Heart right ventricle (tissue), 16 donors: ENCODE measurements at places on chromosomes 7 and 10. TPM values are rescaled to one million over a fixed set of nuclear protein-coding genes. Genes with fewer than 3 reads are reported as not detected.
A peak's percentile ranks its signal among the peaks of the same experiment; 100 is the strongest.

- DNase-seq: no peak
These were observed 174.7 kb upstream of the TNRC18 start for GRCh38 chr7:5598261-5598761.

DNA sequence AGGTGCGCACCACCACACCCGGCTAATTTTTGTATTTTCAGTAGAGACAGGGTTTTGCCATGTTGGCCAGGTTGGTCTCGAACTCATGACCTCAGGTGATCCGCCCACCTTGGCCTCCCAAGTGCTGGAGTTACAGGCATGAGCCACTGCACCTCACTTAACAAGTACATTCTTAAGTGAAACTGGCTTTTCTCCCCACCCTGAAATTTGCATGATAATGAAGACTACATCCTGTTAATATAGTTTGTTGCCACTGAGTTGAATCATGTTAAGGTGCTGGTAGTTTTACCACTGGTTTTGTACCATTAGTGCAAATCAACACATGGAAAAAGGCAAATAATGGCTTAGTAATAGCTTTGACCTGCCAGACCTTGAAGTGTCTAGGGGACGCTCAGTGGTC lies 62.2 kb downstream of the MPLKIP start:
- DNase-seq: no peak

DNA sequence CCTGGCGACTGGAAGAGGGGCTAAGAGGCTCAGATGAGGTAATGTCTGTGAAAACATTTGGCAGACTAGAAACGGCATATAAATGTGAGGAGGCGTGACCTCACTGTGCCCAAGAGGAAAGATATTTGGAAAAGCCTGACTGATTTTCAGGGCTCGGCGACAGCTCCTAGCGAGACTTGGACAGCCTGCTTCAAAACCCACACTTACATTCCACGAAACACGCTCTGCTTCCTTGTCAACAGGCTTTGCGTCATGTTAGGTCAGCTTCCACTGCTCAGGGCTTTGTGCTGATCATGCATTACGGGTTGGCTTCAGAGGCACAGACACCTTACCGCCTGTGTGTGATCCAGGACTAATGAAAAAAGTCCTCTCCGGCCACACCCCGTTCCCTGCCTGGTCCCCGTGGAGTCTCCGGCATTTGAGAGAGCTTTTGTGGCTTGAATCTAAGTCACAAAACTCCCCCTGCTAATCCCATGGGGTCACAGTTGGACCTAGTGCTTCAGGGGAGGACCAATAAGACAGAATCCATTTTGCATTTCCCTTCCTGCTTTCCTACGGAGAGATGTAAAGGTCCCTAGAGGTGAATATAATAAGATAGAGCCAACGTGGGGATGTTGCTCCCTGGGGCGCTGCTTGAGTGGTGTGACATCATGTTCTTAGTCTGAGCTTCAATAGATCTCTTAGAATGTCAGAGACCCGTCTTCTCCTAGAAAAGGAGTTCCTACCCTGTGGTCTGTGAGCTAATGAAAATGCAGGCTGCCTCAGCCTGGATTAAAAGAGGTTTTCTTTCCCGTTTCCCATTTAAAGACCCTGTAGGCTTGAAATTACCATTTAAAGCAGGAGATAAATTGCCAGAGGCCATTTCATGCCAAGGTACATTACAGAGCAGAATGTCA lies 25.5 kb downstream of the FGFBP3 start:
- DNase-seq: no peak

GRCh38 chr7:107967420-107967819 lies 35.5 kb downstream of the LAMB1 start:
- no peak for DNase-seq

- DNase-seq: no peak
These were observed 178.6 kb upstream of the BET1 start for GRCh38 chr7:94182721-94183120.

GRCh38 chr7:7738622-7739021 lies 20.2 kb upstream of the RPA3 start:
- no peak for DNase-seq

GRCh38 chr7:3914051-3914775 lies 613.2 kb downstream of the SDK1 start:
- no peak for DNase-seq

- DNase-seq: peak; percentile 80
These were observed 9.2 kb downstream of the AQP1 start for GRCh38 chr7:30920584-30921539.

DNA sequence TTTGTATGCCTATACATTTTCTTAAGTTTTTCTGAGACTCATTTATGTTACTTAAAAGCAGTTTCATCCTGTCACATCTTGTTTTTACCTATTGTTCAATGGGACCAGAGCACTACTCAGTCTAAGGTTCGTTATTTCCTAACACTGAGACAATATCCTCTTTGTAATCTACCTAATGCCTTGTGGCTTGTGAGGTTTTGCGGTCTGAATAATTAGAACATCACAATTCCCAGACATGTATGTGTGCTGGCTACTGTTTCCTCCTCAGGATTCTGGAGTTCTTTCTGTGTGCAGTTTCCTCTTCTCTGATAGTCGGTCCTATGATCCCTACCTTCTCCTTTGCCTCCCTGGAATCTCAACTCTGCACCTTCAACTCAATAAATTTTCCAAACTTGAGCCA lies 620.2 kb downstream of the ANKRD7 start:
- no peak for DNase-seq

DNA sequence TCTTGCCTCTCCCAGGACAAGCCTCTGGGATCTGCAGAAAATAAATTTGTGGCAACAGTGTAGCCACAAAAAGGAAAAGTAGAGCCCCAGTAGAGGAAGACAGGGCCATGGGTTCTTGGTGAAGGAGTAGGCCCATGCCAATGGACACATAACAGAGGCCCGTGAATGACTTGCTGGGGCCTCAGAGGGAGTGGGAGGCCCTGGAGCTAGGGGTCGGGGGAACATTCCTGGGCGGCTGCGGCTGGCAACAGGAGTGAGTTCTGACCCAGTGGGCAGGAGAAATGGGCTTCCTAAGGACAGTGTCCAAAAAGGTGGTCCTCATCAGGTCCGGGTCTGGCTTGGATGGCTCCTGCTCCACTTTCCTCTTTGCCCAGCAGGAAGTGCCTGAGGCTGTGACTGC lies 260.0 kb downstream of the CCSER2 start:
- DNase-seq: no peak

- DNase-seq: no peak
These were observed 10.9 kb downstream of the OPTN start for GRCh38 chr10:13110908-13111307.

DNA sequence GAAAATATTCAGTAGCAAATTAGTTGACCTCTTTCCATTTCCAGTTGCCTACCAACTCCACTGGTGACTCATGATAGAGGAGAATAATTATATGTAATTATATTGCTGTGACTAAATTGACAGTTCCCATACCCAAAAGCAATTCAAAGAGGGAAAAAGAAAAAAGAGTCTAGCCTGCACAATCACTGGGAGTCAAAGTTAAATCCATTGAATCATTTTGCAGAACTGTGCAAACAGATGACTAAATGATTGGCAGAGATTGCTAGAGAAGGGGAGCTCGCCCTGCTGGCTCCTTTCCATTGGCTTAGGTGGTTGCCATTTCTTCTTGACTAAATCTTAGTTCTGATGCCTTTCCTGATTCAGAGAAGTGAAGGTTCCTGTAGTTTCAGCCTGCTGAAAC lies 1228.6 kb upstream of the SORCS1 start:
- no peak for DNase-seq

GRCh38 chr7:88395715-88396114 lies 89.0 kb upstream of the STEAP4 start:
- no peak for DNase-seq

DNA sequence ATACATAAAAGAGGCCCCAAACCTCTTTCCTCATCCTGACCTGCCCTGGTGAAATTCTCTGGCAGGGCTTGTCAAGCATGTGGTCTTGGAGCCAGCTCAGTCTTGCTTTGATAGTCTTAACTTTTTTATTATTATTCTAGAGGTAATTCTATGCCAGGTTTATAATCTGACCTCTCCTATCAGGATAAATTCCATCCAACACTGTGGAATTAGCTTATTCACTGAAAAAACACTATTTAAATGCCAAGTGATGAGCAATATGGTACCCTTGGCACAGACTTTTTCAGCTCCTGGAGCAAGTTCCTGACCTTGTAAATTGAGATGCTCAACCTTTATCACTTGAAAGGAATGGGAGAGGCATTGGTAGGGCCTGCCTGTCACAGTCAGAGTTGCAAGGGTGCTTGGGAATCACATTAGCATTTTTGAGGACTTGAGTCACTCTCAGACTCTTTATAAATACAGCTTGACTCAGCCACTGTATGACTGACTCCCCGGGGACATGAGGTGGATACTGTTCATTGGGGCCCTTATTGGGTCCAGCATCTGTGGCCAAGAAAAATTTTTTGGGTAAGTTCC lies at the start of gene CPA4:
CPA4 (plus strand) TSS at position 480 of the 576 bp plus-strand sequence; CDS start at position 500, 20 bp downstream.
- no peak for DNase-seq

GRCh38 chr10:95431900-95432342 lies 129.2 kb downstream of the SORBS1 start:
- no peak for DNase-seq

DNA sequence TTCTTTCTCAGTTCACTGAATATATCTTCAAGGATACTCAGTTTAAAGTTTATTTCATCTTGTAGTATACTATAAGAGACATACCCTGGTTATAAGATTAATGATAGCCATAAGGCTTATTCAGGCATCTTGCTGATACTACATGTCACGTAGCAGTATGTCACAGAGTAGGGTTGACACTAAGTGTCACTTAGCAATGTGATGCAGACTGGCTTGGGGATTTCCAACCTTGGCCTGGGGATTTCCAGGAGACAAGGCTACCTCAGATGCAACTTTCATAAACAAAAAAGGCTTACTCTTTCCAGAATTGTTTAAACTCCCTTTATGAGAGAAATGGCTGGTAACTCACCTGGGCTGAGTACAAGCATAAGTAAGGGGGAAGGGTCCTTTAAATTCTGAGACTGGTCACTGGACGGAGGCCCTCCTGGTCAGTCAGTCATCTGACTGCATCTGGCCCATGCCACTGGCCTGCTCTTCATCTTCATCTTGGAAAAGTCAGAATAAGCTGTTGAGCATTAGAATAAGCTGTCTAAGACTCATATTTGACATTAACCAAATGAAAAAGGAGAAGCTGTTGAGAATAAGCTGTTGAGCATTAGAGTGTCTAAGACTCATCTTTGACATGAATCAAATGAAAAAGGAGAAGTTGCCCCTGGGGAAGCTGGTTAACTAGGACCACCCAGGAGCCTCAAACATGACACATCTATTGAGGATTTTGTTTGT lies 9.5 kb downstream of the SLC13A1 start:
- DNase-seq: no peak

GRCh38 chr10:102644646-102645387 lies 538 bp downstream of the TRIM8 start:
- peak; percentile 86 for DNase-seq

The C7orf57 gene
- total RNA-seq: not detected

The MARVELD1 gene
- total RNA-seq: 2.8 TPM

The ANKMY2 gene
- 30.5 TPM for total RNA-seq

The PCDH15 gene
- 0.05 TPM for total RNA-seq

The CD36 gene
- total RNA-seq: 1,051 TPM

The C10orf105 gene
- total RNA-seq: not detected

The GALNT17 gene
- 54.1 TPM for total RNA-seq

The EVX1 gene
- total RNA-seq: not detected

The TIMM23 gene
- 87.7 TPM for total RNA-seq

The ASB10 gene
- 34.0 TPM for total RNA-seq

The CEP41 gene
- total RNA-seq: 5.8 TPM

The MASTL gene
- total RNA-seq: 2.1 TPM

The UPK3BL2 gene
- total RNA-seq: 8.6 TPM
